ENCODE measurements at places on chromosomes 1 and 21.

GRCh38 chr1:37878071-37878470 is 18.7 kb upstream of the MTF1 start:
- no peak for DNase-seq

DNA sequence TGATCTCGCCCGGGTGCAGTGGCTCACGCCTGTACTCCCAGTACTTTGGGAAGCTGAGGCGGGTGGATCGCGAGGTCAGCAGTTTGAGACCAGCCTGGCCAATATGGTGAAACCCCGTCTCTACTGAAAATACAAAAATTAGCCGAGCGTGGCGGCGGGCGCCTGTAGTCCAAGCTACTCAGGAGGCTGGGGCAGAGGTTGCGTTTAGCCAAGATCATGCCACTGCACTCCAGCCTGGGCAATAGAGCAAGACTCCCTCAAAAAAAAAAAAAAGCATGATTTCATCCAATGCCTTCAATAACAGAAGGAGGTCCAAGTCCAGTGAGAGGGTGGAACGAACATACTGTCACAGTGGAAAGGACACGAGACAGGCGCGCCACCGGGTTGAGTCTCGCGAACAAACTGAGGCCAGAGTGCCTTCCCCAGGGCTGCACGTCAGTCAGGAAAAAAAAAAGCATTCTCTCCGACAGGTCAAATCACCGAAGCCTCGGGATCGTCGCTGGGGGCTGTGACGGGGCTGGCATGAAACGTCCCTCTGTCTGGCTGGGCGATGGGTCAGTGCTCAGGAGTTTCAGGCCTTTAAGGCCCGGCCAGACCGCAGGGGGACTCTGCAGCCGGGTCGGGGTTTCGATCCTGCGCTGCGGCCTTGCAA is 8.4 kb upstream of the CROCC start:
- DNase-seq, result no peak

- no peak for DNase-seq
Observed at GRCh38 chr1:15157524-15158399, 4.2 kb downstream of the TMEM51 start.

DNA sequence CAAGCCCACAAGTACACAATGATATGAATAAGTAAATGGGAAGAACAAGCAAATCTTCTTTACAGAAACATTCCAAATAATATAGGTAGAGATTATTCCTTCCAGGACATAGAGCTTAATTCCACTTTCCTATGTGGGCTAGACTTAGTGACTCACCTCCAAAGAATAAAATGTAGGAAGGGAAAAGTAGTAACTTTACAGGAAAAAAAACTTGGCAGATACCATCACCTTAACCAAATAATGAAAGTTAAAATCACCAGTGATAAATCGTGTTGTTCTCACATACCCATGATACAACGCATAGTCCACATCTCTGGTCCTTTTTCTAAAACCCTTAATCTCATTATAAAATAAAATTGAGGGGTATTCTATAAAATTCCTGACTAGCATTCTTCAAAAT is 260.8 kb downstream of the SPATA17 start:
- no peak for DNase-seq

GRCh38 chr1:94884507-94884906 is 42.4 kb downstream of the CNN3 start:
- no peak for DNase-seq

All from activated naive CD4-positive, alpha-beta T cell treated with anti-CD3 and anti-CD28 coated beads for 36 hours (primary cell).